ENCODE measurements at places on chromosomes 5 and 9.

DNA sequence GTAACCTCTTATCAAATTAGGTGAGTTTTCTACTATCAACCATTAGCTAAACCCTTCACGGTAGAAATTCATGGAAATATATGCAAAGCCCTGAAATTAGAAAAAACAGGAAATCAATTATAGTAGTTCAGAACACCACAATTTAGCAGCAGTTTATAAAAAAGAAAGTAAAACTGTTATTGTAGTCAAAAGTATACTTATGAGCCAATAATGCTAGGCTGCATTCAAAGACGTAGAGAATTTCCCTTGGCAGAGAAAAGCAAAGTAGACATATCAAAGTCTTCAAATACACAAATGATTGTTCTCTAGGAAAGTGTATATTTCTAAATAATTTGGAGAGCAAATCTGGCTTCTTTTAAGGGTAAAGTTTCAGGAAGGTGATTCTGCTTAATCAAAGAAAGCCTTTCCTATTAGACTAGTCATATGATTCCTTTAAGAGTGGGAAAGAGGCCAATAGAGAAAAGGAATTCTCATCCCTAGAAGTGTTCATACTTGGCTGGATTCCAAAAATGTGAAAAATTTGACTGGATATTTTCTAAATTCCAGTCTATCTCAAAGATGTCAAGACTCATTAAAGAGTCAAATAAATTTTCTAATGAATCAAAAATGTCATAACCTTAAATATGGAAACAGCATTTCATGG lies 185.5 kb downstream of the SMC2 start:
- peak; percentile 81 for DNase-seq

DNA sequence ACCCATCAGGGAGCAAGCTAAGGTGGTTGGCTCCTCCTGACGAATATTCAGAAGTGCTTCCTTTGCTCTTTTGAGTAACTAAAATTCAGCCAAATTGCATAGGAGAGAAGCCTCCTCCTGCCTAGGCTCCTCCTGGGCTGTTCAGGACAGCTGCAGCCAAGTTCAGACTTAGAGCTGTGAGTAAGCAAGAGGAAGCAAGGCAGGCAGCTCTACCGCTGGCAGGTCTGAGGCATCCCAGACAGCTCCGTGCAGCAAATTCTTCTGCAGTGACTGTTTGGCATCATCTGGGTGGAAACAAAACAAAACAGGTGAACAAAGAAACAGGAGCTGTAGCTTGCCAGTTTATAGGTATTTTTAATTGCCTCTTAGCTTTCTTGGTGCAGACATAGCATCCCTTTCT lies 421.0 kb downstream of the GADD45G start:
- peak; percentile 43 for DNase-seq

GRCh38 chr9:123344192-123344949 lies 11.6 kb upstream of the CRB2 start:
- DNase-seq, result no peak

DNA sequence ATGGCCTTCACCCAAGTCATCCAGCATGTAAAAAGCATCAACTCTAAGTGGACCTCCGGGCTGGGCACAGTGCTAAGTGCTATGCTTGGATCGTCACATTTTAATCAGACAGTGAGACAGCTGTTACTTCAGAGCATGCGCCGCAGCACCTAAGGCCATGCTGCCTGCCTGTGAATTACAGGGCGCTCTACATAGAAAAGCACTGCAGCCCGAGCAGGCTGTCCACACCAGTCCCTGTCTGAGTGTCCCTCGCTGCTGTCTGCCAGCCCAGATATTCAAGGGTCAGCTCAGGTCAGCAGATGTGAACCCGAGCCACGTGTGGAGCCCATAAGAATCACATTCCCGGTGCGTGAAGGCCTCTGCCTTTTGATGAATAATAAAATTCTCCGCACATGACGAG lies 37.1 kb downstream of the AK8 start:
- DNase-seq, result no peak

DNA sequence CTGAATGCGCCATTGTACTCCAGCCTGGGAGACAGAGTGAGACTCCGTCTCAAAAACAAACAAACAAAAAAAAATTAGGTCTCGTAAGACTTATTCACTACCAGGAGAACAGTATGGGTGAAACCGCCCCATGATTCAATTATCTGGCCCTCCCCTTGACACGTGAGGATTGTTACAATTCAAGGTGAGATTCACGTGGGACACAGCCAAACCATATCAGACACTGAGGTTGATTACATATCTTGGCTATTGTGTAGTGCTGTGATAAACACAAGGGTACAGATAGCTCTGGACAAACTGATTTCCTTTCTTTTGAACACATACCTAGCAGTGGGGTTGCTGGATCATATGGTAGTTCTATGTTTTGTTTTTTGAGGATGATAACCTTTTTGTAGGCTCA lies 42.4 kb upstream of the PWWP2A start:
- no peak for DNase-seq

- no peak for DNase-seq
Observed at GRCh38 chr9:90333226-90333625, 309.4 kb downstream of the DIRAS2 start.

- DNase-seq, result no peak
Observed at GRCh38 chr9:127360250-127360649, 36.7 kb upstream of the SLC2A8 start.

GRCh38 chr5:10457682-10458574 lies 16.2 kb downstream of the ROPN1L start:
- DNase-seq, result no peak

DNA sequence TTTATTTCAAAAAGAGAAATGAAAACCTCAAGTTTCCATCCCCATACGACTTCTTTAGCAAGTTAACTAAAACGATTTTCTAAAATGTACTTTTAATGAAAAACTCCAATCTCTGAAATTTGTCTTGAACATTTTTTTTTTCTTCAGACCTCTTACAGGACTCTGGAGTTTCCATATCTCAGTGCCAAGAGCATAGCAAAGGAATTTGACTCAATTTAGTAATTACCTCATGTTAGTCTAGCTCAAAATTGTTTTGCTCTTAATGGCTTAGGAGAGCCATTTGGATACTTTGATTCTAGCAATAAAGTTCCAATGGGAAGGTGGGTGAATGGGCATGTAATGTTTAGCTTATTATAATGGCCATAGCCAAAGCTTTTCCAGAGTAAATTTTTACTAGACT lies 26.0 kb upstream of the SPATA31D4 start:
- DNase-seq, result peak; percentile 25

GRCh38 chr9:94478755-94479730 lies 75.8 kb upstream of the PCAT7 start:
- DNase-seq, result no peak

All from fibroblast of upper back skin (primary cell).